ENCODE measurements at places on chromosomes 12 and 14. TPM values are rescaled to one million over a fixed set of nuclear protein-coding genes. Genes with fewer than 3 reads are reported as not detected.

GRCh38 chr14:62364800-62365280 lies 602.6 kb downstream of the SNAPC1 start:
- H3K27me3 ChIP-seq, result no peaks in the 10 kb centered on the region
- H3K27ac ChIP-seq, result no peak overlapping the region
- DNase-seq, result no peak
- H3K4me3 ChIP-seq, result no peak overlapping the region

GRCh38 chr12:132588821-132589669 lies 21.3 kb downstream of the LRCOL1 start:
- H3K27ac ChIP-seq, result no peak overlapping the region
- no peak overlapping the region for H3K4me3 ChIP-seq
- no peak for DNase-seq
- peaks cover 99% of the 10 kb centered on the region for H3K27me3 ChIP-seq
- peaks cover under 1% of the 10 kb centered on the region for H3K4me1 ChIP-seq
- no peaks in the 10 kb centered on the region for H3K36me3 ChIP-seq

- peaks cover 30% of the 10 kb centered on the region for H3K4me1 ChIP-seq
- H3K27me3 ChIP-seq, result peaks cover 6% of the 10 kb centered on the region
- H3K4me3 ChIP-seq, result no peak overlapping the region
- peaks cover 28% of the 10 kb centered on the region for H3K36me3 ChIP-seq
- no peak for DNase-seq
These were observed 26.8 kb downstream of the RFLNA start for GRCh38 chr12:124321556-124322270.

Gene ENDOU
- total RNA-seq, result not detected

Gene MUCL1
- total RNA-seq, result not detected

- peaks cover 53% of the 10 kb centered on the region for H3K4me1 ChIP-seq
- DNase-seq, result no peak
- peaks cover 5% of the 10 kb centered on the region for H3K36me3 ChIP-seq
- H3K4me3 ChIP-seq, result peak overlapping the region; percentile 100
- H3K27ac ChIP-seq, result peak overlapping the region; percentile 98
These were observed 596 bp downstream of the DLST start for GRCh38 chr14:74882103-74882920.

Gene CPNE6
- total RNA-seq, result not detected

Gene PLEKHD1
- 1.0 TPM for total RNA-seq

DNA sequence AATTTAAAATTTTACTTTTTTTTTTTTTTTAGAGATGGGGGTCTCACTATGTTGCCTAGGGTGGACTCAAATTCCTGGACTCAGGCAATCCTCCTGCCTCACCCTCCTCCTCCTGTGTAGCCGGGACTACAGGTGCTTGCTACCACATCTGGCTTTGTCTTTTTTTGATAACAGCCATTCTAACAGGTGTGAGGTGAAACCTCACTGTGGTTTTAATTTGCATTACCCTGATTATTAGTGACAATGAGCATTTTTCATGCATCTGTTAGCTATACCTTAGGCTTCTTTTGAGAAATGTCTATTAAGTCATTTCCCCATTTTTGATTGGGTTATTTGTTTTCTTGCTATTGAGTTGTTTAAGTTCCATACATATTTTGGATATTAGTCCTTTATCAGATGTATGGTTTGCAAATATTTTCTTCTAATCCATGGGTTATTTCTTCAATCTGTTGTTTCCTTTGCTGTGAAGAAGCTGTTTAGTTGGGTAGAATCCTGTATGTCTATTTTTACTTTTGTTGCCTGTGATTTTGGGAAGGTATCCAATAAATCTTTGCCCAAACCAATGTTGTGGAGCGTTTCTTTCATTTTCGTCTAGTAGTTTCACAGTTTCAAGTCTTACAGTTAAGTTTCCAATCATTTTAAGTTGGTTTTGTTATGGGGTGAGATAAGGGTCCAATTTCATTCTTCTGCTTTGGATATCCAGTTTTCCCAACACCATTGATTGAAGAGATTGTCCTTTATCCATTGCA lies 86.1 kb downstream of the MYF5 start:
- H3K27me3 ChIP-seq, result no peaks in the 10 kb centered on the region
- H3K4me1 ChIP-seq, result peaks cover 11% of the 10 kb centered on the region
- no peak for DNase-seq
- no peak overlapping the region for H3K4me3 ChIP-seq
- H3K27ac ChIP-seq, result no peak overlapping the region
- peaks cover 6% of the 10 kb centered on the region for H3K36me3 ChIP-seq

- no peaks in the 10 kb centered on the region for H3K36me3 ChIP-seq
- H3K4me3 ChIP-seq, result no peak overlapping the region
- H3K4me1 ChIP-seq, result no peaks in the 10 kb centered on the region
- no peak overlapping the region for H3K27ac ChIP-seq
- no peaks in the 10 kb centered on the region for H3K27me3 ChIP-seq
These were observed 8.2 kb upstream of the PPP2R5E start for GRCh38 chr14:63551332-63551731.
